ENCODE measurements at places on chromosomes 3 and 15. TPM values are rescaled to one million over a fixed set of nuclear protein-coding genes. Genes with fewer than 3 reads are reported as not detected.

DNA sequence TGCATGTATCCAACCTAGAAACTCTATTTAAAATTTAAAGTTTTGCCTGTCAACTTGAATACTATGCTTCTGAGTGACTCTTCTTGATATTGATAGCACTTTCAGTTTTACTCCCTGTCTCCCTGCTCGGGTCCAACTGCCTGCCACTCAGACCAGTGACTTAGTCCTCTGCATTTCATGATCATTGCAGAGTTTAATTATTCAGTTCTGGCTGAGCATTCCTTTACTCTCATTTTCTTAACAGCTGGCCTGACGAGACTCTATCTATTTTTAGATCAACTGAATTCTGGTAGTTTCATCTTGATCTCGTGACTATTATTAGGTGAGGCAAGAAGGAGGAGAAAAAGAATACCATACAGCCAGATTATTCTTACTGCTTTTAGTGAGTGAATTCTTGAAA lies 617.4 kb downstream of the SI start:
- DNase-seq = no peak

DNA sequence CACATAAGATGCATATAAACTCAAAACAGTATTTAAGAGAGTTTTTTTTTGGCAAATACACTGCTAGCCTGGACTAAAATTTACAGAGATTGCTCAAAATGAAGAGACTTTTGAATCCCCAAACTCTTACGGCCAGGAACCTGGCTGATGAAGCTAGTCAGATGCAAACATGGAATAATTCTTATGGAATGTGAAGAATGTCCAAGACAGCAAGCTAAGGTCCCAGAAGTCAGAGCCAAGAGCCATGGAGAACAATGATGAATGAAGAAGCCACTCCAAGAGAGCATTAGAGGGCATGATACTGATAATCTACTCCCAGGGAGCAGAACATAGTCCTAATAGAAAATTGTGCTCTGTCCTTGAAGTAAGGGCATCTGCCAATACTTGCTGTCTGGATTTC lies 705.5 kb downstream of the DIPK2A start:
- DNase-seq = no peak

The FETUB gene
- not detected for total RNA-seq

The ZIC1 gene
- total RNA-seq = not detected

- no peak for DNase-seq
These were observed 124.8 kb upstream of the PTX3 start for GRCh38 chr3:157311633-157312375.

DNA sequence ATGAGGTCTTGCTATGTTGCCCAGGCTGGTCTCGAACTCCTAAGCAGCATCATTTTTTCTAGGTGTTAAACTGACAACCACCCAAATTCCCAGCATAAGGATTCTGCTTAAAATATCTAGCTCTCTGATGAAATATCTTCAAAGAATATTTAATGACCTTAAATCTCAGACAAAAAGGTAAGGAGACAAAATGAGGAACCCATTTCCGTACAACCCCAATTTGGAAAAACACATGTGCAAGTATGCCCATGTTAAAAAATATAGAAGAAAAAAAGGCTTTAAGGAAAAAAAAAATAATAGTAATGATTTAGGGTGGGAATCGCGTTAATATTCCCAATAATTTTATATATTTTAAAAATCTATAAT lies 1.4 kb upstream of the SACM1L start:
- DNase-seq = no peak

- no peak for DNase-seq
These were observed 212.7 kb upstream of the PPP2R3A start for GRCh38 chr3:135752851-135753250.

DNA sequence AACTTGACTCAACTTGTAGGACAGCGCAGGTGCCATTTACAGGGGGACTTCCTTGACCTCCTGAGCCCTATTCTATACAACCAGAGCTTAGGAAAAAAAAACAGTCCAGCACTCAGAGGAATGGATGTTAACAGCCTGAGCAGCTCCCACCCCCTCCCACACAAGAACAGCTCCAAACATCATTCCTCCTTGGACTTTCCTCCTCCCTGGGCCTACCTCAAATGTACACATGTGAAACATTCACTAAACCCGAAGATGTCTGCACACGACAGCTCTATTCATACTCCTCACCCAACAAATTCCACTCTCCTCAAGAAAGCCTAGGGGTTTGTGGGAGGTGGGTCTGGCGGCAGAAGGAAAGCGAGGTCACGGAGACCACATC lies 503 bp upstream of the ATRIP start:
- no peak for DNase-seq

- DNase-seq = no peak
These were observed 471.4 kb upstream of the NAALADL2 start for GRCh38 chr3:174387736-174388135.

DNA sequence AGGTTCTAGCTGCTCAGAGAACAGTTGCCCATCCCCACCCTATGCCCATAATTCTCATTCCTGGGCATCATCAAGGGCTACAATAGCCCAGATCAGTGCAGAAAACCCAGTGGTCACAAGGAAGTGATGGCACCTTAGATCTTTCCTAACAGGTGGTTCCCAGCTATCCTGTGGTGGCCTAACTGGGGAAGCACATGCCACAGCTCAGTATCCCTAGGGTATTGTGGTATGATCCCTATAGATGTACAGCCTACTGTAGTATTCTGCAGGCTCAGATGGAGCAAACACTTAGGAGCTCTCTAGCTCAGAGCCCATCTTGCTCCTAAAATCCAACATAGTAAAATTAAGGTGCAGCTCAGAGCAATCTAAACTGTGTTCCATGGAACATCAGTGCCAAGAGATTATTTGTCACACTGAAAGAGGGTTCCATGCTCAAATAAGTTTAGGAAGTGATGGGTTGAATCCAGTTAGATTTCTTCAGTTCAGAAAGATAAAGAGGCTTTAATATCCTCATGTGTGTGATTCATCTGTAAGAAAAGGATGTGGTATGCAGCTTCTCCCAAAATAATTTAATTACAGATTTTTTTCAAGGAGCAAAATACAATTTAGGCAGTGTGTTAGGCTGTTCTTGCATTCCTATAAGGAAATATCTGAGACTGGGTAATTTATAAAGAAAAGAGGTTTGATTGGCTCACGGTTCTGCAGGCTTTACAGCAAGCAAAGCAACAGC lies 4.4 kb downstream of the A4GNT start:
- DNase-seq = no peak

DNA sequence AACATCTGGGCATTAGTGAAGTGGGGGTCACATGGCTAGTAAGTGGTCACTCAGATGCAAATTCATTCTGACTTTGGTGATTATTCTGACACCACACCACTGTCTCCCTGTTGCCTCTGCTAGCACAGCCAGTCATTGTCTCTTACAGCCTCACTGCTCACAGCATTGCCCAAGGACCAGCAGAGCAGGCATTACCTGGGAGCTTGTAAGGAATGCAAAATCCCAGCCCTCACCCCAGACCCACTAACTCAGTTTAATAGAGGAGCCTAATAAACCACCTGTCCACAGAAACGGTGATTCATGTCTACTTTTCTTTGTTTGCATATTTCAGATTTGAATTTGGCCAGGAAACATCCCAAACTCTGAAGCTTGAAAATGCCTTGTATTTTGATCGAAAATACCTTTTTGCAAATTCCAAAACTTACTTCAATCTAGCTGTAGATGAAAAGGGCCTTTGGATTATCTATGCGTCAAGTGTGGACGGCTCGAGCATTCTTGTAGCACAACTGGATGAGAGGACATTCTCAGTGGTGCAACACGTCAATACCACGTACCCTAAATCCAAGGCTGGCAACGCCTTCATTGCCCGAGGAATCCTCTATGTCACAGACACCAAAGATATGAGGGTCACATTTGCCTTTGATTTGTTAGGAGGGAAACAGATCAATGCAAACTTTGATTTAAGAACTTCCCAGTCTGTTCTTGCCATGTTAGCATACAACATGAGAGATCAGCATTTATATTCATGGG lies 62.7 kb downstream of the GLDN start:
- no peak for DNase-seq

The IDH3A gene
- total RNA-seq = 169 TPM

DNA sequence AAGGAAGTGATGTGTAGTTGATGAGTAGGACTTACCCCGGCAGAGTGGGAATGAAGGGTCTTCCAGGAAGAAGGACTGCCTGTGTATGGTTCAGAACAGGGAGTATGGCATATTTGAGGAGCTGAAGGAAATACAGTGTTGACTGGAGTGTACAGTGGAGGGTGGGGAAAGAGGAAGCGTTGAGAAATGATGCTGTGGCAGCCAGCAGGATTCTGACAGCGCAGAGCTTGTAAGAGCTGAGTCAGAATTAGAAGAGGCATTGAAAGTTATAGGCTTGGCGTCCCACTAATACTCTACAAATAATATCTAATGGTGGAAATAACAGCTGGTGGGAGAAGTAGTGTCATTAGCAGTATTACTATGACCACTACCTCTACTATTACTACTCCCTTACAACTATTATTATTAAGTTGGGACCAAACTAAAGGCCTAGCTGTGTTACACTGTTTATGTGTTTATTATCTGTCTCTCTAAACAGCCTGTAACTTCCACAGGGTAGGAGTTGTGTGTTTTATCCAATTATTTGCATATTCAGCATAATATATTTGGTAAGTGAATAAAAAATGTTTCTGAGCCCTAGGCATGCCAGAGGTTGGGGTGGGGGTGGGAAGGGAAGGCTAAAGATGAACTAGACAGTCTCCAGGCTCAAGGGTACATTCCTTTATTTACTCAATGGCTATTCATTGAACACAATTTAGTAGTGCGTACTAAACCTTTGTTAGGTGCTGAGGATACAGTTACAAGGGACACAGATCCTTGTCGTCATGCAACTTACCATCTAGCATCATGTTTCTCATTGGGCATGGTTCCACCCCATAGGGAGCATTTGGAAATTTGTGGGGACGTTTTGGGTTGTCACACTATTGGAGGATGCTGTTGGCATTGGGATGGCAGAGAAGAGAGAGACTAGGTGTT lies 428.8 kb upstream of the ONECUT1 start:
- no peak for DNase-seq

Data from activated CD4-positive, alpha-beta T cell treated with anti-CD3 and anti-CD28 coated beads, Interleukin-2, amount 10 ng/mL, durations not matched to agents 24 days and 14 days (primary cell).